ENCODE measurements at places on chromosomes 7 and 10. TPM values are rescaled to one million over a fixed set of nuclear protein-coding genes. Genes with fewer than 3 reads are reported as not detected.

LIPN gene
- 3.0 TPM for total RNA-seq

DCLRE1C gene
- 15.2 TPM for total RNA-seq

CPN1 gene
- not detected for total RNA-seq

SYT15 gene
- total RNA-seq, result 0.10 TPM

DGKB gene
- not detected for total RNA-seq

Data from mononuclear cell (primary cell).